ENCODE measurements at places on chromosomes 2 and 18.
A peak's percentile ranks its signal among the peaks of the same experiment; 100 is the strongest.

DNA sequence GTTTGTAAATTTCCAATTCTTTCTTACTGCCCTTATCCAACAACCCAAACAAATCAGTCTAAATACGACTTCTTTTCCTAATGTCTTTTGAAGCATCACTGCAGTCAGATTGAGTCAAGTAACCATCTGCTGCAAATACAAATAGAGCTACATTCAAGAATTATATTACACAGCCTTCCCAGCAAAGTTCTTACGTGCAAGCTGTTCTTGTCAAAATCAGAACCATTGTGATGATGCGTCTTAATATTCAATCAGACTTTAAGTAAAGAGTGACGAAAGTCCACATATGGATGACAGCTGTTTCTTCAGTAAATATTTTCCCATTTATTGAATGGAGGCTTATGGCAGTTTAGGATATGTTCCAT is 943.8 kb downstream of the LRP1B start:
- DNase-seq: peak; percentile 5

DNA sequence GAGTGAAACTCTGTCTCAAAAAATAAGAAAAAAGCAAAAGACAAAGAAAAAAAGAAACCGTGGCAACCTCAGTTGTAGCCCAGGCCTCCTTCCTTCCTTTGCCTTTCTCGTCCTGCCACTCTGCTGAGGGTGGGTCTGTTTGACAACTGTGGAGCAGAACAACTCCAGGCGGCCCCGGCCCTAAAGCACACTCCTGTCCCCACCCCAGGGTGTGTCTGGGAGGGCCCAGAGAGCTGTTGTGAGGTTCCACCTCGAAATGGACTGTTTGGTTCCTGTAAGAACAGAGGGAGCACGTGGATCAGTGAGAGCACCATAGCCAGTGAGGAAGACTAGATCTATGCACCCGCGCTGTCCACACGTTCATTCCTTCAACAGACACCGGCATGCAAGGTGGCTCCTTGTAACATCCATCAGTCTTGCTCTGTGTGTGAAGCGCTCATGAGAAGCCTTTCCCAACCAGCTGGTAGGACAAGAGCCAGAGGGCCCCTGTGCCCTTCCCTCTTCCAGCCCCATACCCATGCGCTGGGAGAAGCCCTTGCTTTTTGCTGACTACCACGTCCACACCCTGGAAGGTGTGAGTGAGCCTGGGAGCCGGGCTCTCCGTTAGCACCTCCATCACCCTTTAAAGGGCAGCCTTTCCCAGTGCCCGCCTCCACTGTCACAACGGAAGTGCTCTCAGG is 61.6 kb downstream of the SOWAHC start:
- DNase-seq: no peak

- DNase-seq: peak; percentile 72
Measured at GRCh38 chr2:96528006-96528699, 8.4 kb upstream of the ARID5A start.

DNA sequence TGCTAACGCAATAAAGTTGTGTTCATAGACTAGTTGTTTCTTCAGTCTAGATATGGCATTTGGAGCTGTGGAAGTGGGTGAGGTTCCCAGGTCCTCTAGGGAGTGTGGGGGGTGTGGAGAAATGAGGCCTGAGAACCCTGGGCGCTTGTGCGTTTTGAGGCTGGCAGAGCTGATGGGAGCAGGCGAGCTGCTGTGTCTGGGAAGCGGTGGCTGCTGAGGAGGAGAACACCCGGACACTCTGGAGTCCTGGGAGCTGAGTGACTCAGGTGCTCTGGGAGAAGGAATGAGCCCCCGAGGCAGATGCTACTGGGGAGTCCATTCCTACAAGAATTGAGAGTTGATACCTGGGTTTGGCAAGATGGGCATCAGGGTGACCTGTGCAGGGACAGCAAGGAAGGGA is 67.5 kb downstream of the LPIN1 start:
- no peak for DNase-seq

DNA sequence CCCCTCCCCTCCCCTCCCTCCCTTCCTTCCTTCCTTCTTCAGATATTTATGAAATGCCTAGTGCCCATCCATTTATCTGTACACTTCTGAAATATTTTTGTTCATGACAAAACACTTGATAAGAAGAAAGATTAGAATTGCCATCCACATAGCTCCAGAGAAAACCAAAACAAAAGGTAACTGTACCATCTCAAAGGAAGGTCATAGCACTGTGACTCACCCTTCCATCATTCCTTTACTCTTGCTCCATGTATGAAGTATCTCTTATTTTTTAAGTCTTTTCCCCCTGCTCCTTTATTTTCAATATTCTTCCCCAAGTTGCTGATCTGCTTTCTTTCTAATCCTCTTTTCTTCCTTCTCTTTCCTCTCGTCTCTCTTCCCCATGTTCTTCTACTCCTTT is 9.9 kb downstream of the CNTNAP5 start:
- DNase-seq: no peak

DNA sequence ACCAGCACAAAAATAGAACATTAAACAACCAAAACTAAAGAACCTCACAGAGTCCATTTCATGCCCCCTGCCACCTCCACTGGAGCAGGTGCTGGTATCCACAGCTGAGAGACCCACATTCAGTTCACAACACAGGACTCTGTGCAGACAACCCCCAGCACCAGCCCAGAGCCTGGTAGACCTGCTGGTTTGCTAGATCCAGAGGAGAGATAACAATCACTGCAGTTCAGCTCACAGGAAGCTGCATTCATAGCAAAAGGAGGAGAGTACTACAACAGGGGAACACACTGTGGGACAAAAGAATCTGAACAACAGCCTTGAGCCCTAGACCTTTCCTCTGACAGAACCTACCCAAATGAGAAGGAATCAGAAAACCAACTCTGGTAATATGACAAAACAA is 326.7 kb downstream of the METTL4 start:
- no peak for DNase-seq

GRCh38 chr2:161586517-161587167 is 37.6 kb upstream of the SLC4A10 start:
- peak; percentile 9 for DNase-seq

GRCh38 chr2:179274749-179275148 is 10.1 kb upstream of the SESTD1 start:
- DNase-seq: peak; percentile 67

- DNase-seq: no peak
Measured at GRCh38 chr2:5685225-5685624, 7.0 kb upstream of the SOX11 start.

DNA sequence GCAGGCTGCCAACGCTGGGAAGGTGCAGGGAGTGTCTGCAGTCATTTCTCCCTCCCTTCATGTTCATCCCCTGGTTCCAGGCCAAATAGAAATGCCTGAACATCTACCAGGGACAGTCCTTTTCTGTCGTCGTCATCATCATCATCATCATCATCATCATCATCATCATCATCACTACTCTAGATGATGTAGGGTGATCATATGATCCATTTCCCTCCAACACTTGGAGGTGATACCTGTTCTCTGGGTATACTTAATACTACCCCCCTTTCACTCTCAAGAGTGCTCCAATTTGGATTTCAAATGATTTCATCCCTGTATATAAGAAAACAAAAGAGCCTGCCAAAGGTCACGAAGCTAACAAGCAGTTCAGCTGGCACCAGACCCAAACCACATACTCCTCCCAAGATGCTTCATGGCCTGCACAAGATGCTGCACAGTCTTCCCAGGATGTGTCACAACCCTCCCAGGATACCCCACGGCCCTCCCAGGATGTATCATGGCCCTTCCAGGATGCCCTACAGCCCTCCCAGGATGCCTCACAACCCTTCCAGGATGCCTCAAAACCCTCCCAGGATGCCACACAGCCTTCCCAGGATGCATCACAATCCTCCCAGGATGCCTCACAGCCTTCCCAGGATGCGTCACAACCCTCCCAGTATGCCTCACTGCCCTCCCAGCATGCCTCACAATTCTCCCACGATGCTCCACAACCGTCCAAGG is 257.9 kb downstream of the DYSF start:
- DNase-seq: no peak
